CD4-positive, alpha-beta memory T cell (primary cell): ENCODE measurements at places on chromosomes 7 and 10. TPM values are rescaled to one million over a fixed set of nuclear protein-coding genes. Genes with fewer than 3 reads are reported as not detected.

DNA sequence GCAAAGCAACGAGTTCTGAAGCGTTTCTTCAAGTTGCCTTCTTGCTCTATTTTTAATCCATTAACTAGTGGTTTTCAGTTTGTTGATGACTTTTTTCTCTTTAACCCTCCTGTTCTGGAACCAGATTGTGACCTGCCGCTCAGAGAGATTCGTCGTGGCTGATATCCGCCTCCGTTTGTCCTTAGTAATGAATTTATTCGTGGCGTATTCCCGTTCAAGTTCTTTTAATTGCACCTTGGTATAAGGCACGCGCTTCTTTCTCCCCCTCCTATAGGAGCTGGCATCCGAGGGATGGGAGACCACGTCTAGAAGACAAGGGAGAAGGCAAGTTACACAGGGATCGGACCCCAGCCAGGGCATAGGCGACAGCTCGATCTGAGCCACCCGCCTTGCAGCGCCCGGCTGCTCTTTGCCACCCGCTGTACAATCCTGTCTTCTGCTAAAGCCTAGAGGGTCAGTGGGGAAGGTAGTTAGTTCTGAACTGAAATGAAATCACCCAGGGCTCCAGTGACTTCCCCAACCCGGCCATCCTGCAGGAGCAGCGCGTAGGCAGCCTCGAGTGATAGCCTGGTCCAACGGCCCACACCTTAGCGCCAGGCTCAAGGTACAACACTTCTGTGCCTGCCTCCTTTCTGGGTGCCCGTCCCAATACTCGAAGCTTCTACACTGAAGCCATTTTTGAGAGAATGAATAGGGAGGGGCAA, 1.6 kb downstream of the HOXA13 start:
- peaks cover 34% of the 10 kb centered on the region for H3K4me1 ChIP-seq
- H3K27me3 ChIP-seq, result peaks cover 75% of the 10 kb centered on the region
- no peak overlapping the region for H3K4me3 ChIP-seq
- no peaks in the 10 kb centered on the region for H3K36me3 ChIP-seq

DNA sequence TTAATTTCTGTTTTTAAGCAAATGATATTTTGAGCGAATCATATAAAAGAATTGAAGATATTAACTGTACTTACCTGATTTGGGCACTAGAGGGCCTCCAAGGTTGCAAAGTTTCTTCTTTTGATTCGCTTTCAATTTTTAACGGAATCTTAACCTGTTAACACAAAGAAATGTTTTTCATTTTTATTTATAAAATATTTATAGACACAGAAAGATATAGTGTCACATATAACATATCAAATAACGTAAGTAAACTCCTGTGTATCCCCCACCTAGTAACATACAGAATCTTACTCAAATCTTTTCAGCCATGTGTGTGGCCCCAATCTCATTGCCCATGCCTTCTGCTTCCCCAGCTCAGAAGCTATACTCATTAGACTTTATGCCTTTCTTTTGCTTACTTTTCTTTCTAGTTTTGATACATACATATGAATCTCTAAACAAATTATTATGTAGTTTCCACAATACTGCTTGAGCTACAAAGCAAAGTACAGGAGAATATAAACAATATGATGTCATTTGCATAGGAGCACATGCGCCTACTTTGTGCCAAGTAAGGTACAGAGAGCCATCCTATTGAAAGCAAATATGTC, 49.5 kb upstream of the ZPBP start:
- H3K4me3 ChIP-seq, result no peak overlapping the region
- no peaks in the 10 kb centered on the region for H3K27me3 ChIP-seq
- H3K36me3 ChIP-seq, result no peaks in the 10 kb centered on the region
- H3K27ac ChIP-seq, result no peak overlapping the region
- H3K4me1 ChIP-seq, result peaks cover 26% of the 10 kb centered on the region

- no peaks in the 10 kb centered on the region for H3K36me3 ChIP-seq
- no peak for DNase-seq
- H3K27ac ChIP-seq, result no peak overlapping the region
These were observed 120.3 kb downstream of the WNT2 start for GRCh38 chr7:117202511-117202910.

DNA sequence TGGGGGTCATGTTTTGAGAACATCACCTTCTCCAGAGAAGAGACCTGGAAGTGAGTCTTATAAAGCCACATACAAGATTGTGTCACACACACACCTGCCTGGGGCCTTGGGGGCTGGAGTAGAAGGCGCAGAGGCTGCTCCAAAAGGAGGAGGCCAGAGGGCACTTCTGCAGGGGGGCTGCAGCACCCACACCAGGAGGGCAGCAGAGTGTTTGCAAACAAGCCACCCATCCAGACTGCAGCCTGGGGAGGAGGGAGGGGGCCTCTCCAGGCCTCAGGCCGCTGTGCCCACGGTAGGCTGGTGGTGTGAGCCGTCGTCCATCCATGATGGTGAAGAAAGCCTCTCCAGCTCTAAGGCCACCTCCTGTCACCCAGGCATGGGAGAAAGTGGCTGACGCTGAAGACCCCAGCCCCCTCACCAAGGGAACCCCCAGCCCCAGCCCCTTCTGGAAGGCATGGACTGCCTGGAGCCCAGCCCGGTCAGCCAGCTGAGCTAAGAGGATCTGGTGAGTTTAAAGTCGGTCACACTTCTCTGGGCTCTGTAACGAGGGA, 77.5 kb downstream of the FOXL3 start:
- H3K27ac ChIP-seq, result no peak overlapping the region
- no peaks in the 10 kb centered on the region for H3K27me3 ChIP-seq
- no peak for DNase-seq
- H3K36me3 ChIP-seq, result no peaks in the 10 kb centered on the region
- peaks cover 47% of the 10 kb centered on the region for H3K4me1 ChIP-seq

DNA sequence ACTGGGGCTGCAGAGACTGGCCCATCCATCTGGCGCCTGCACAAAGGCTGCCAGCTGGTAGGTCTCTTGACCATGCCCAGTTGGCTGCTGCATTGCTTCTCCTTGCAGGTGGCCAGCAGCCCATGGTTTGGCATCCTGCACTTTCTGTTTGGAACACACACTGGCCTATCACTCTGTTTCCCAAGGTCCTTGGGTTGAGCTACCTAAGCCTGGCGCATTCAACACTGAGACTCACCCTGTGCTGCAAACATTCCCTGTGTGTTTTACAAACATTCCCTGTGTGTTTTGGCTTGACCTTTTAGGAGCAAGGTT, 55.5 kb downstream of the TACR2 start:
- H3K4me3 ChIP-seq, result no peak overlapping the region
- no peaks in the 10 kb centered on the region for H3K27me3 ChIP-seq
- DNase-seq, result no peak
- no peak overlapping the region for H3K27ac ChIP-seq
- H3K36me3 ChIP-seq, result peaks cover 38% of the 10 kb centered on the region
- H3K4me1 ChIP-seq, result peaks cover 50% of the 10 kb centered on the region

- H3K4me1 ChIP-seq, result peaks cover 27% of the 10 kb centered on the region
- no peaks in the 10 kb centered on the region for H3K27me3 ChIP-seq
- H3K4me3 ChIP-seq, result no peak overlapping the region
- H3K27ac ChIP-seq, result no peak overlapping the region
These were observed 92.6 kb upstream of the KIF5B start for GRCh38 chr10:32148864-32149251.

DNA sequence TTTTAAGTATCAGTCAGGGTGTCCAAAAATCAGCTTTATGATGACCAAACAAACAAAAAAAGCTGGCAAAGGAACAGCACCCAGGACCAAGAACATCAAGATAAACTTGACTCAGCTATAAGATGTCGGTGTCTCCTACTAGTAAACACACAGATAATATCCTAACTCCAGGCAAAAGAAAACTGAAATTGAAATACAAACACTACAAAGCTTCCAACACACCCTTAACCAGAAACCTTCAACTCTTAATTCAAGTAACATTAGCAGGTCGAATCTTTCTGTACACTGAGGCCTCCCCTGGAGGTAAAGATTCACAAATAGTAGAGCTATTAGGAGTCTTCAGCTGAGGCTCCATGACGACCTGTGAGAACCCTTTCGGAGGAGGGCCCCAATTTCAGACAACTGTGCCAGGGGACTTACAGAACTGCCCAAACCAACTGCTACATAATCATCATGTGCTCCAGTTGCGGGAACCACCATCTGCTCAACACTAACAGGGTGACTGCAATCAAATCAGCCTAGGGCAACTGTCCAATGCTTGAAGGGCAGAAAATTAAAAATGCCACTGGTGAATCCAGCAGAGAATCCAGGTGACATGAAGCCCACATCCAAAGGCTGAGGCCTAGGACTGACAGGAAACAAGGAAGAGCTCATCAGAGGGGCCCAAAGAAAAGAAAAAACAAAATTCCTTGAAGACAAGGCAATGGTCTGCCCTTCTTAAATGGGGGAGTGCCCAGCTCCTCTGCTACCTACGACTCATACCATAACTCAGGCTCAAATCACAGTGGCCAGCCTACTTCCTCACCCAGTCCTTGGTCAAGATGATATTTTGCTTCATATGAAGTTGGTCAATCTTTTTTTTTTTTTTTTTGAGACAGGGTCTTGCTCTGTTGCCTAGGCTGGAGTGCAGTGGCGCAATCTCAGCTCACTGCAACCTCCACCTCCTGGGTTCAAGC, 20.0 kb downstream of the XPNPEP1 start:
- H3K36me3 ChIP-seq, result peaks cover 22% of the 10 kb centered on the region
- peak overlapping the region; percentile 13 for H3K4me3 ChIP-seq
- H3K27me3 ChIP-seq, result no peaks in the 10 kb centered on the region
- DNase-seq, result peak; percentile 56
- peaks cover 35% of the 10 kb centered on the region for H3K4me1 ChIP-seq

DNA sequence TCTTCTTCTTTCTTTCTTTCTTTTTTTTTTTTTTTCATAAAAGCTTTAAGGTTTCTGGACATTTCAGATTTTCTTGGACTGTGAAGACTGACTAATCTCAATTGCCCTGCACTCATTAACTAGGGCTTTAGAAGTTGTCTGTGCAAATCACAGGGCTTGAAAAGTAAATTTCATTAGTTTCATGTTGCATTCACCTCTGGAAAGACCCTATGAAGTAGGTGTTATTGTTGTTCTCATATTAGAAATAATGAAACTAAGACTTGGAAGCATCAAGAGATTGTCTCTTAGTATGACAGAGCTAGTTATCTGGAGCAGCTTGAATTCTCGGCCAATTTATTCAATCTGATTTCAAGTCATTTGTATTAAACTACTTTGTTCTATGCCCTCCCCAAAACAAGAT, 28.2 kb upstream of the SEMA3D start:
- no peaks in the 10 kb centered on the region for H3K27me3 ChIP-seq
- H3K36me3 ChIP-seq, result no peaks in the 10 kb centered on the region
- H3K4me3 ChIP-seq, result no peak overlapping the region
- DNase-seq, result no peak

DNA sequence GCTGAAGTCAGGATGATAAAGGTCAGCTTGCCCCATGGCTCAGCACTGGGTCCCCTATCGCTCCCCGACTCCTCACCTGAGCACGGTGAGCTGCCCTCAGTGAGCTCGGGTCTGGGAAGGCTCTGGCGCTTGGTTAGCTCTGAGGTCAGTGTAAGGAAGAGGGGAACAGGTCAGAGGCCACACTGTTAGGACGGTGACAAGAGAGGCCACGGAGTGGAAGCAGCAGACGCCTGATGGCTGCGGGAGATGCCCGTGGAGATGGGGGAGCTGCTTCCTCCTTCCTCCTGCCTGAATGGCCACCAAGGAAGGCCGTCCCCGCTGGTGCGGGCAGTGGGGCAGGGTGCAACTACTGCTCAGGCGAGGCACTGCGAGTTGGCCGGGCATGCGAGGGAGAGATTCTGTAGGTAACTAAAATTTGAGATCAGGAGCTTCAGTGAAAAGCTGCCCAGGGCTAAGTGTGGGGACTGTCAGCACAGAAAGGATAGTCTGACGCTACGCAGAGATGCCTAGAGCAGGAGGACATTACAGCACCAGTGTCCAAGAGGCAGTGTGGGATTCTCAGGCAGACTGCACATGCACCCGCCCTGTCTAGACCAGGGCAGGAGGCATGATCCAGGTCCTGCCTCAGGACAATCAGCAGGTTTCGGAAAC, 231.3 kb upstream of the GRB10 start:
- no peaks in the 10 kb centered on the region for H3K27me3 ChIP-seq
- H3K36me3 ChIP-seq, result no peaks in the 10 kb centered on the region
- no peak overlapping the region for H3K4me3 ChIP-seq
- no peak overlapping the region for H3K27ac ChIP-seq
- H3K4me1 ChIP-seq, result no peaks in the 10 kb centered on the region

GRCh38 chr10:21495002-21495751, 30.3 kb downstream of the SKIDA1 start:
- H3K4me1 ChIP-seq, result peaks cover 33% of the 10 kb centered on the region
- H3K36me3 ChIP-seq, result no peaks in the 10 kb centered on the region
- H3K27ac ChIP-seq, result no peak overlapping the region

DNA sequence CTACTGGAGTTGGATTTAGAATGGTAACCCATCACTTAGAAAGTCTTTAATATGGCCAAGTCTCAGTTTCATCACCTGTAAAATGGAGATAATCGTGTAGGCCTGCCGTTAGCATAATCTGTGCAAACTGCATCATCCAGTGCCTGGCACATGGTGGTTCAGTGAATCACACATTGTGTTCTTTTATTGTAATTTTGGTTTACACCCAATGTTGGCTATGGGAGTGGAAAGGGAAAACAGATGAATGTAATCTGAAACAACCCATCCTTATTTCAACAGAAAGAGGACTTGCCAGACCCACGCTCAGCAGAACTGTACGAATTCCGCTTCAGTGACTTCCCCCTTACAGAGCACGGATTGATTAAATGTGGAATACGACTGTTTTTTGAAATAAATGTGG, 27.5 kb downstream of the PDE6C start:
- no peak overlapping the region for H3K4me3 ChIP-seq
- H3K4me1 ChIP-seq, result no peaks in the 10 kb centered on the region
- DNase-seq, result no peak
- no peak overlapping the region for H3K27ac ChIP-seq

- no peaks in the 10 kb centered on the region for H3K4me1 ChIP-seq
- H3K4me3 ChIP-seq, result no peak overlapping the region
- H3K27ac ChIP-seq, result no peak overlapping the region
- no peaks in the 10 kb centered on the region for H3K27me3 ChIP-seq
- H3K36me3 ChIP-seq, result no peaks in the 10 kb centered on the region
- DNase-seq, result no peak
These were observed 233.2 kb upstream of the AUTS2 start for GRCh38 chr7:69364813-69365643.

GRCh38 chr10:66176772-66177171, 749.1 kb upstream of the LRRTM3 start:
- H3K36me3 ChIP-seq, result no peaks in the 10 kb centered on the region
- no peak for DNase-seq

ADAP1 gene
- total RNA-seq, result 9.7 TPM

NEURL1 gene
- 0.83 TPM for total RNA-seq

TRIL gene
- not detected for total RNA-seq

ALKBH4 gene
- total RNA-seq, result 11.8 TPM

C7orf25 gene
- 9.2 TPM for total RNA-seq

CDH23 gene
- 5.4 TPM for total RNA-seq

ZP3 gene
- 2.8 TPM for total RNA-seq

TUBAL3 gene
- total RNA-seq, result not detected

ODAD2 gene
- 0.32 TPM for total RNA-seq

DPYSL4 gene
- 0.58 TPM for total RNA-seq

NME8 gene
- not detected for total RNA-seq

ANKRD30A gene
- total RNA-seq, result not detected

LDB1 gene
- total RNA-seq, result 135 TPM

ADAMTS14 gene
- not detected for total RNA-seq

TMEM270 gene
- total RNA-seq, result not detected
